Stimulated activated CD4-positive, alpha-beta T cell treated with anti-CD3 and anti-CD28 coated beads, Interleukin-15, amount 100 ng/mL, for 1 hour (primary cell): ENCODE measurements at places on chromosomes 6 and 20.

DNA sequence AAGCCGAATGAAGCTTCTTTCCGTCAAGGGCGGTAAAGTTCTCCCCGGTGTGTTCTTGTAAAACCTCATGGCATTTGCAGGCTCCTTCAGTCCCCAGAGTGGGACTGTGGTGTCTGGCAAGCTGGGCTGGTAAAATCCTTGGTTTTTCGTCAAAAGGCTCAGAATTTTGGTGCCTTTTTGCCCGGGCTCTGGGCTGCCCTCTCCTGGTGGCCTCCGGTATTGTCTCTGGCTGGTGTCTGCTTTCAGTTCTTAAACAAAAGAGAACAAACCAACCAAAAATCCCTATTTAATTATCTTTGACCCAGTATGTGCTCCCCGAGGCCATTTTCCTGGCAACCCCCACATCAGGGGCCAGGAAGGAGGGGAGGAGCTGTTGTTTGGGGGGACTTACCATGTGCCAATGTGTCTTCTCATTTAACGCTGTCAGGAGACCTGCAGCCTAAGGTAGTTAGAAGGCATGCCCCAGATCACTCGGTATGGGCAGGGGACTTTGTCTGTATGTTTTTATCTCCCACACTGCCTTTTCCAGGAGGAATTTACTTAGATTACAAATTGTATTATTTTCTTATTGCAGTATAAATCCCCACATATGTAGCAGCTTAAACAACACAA is 11.1 kb downstream of the CDH4 start:
- no peak for DNase-seq

GRCh38 chr6:137727216-137727765 is 139.8 kb upstream of the TNFAIP3 start:
- DNase-seq = no peak

- no peak for DNase-seq
Measured at GRCh38 chr20:59640267-59640666, 35.9 kb downstream of the PHACTR3 start.

- DNase-seq = no peak
Measured at GRCh38 chr6:50717734-50718457, 4.6 kb downstream of the TFAP2D start.

- no peak for DNase-seq
Measured at GRCh38 chr20:4014031-4014474, 1.3 kb downstream of the RNF24 start.

DNA sequence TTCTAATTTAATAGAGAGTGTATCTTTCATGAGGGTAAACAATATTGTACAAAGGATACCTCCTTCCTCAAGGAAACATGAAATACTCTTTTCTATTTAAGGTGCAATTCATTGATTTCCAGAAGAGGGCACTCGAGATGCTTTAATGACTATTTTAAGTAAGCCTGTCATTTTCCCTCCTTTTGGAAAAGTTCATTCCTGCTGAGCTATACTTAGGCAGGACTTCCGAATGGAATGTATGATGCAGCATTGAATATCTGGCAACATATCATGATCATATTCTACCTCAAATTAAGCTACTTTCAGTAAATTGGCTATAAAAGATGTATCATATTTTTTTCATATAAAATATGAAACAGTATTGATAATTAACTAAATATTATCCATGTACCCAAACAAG is 5.0 kb downstream of the DST start:
- DNase-seq = no peak

GRCh38 chr20:54657268-54657826 is 182.0 kb downstream of the DOK5 start:
- no peak for DNase-seq

DNA sequence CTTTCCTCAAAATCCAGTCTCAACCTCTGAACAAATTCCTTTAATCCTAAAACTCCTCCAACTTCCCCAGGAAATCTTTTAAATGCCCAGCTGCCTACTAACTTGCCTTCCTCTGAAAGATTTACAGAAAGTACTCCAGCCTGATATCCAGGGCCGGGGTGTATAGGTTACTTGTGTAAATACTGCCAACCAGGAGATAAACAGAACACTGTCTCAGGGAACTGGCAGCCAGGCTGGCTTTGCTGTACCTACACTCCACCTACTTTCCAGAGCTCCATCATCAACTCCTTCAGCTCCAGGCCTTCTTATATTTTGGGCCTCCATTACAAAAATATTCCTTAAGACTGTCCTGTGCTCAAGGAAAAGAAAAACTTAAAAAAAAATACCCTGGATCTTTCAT is 85.9 kb downstream of the CEP162 start:
- no peak for DNase-seq

DNA sequence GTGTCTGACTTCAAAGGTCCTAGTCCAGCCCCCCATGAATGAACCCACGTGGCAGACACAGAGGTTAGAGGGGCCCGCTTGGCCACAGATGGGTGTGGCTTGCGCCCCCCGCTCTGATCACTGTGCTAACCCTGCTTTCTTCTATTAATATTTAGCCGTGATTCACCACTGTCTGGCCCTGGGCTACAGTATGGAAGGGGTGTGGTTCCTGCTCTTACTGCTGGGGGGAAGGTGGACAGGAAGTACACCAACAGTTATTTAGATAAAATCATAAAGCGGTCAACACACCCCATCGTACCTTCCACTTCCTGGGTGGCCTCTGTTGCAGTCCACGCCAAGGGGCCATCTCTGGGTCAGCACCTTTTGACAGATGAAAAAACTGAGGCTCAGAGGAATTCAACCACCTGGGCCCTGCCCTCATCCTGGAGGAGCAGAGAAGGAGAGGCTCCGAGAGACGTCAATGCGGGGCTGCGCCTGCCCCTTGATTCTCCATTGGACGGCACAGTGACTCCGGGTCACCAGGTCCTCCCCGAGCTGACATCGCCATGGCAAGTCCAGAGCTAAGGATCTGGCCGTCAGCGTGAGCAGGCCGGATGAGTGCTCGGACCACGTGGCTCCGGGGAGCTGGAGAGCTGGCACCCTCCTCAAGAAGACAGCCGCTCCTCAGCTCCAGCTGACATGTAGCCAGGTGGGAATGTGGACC is 206.3 kb downstream of the PREX1 start:
- DNase-seq = no peak

DNA sequence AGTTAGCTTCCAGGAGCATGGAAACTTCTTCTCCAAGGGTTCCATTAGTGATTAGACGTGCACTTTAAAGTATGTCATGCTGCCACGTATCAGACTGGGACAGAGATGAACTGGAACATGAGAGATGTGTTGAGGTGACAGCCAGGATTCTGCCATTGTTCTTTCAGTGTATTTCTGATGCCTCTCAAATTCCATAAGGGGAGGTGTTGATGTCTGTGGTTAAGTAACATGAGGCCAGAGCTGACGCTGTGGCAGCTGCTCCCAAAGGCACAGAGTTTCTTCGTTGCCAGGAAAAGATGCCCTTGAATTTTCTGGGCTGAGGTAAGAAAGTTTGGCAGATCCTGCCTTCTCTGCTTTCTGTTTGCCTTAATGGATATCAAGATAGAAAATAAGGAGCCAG is 63.5 kb downstream of the TRMT6 start:
- DNase-seq = no peak

- DNase-seq = no peak
Measured at GRCh38 chr6:125810445-125810844, 19.7 kb downstream of the NCOA7 start.

- no peak for DNase-seq
Measured at GRCh38 chr6:143752459-143752858, 74.7 kb downstream of the PHACTR2 start.

- no peak for DNase-seq
Measured at GRCh38 chr6:146065690-146066089, 36.8 kb downstream of the GRM1 start.

DNA sequence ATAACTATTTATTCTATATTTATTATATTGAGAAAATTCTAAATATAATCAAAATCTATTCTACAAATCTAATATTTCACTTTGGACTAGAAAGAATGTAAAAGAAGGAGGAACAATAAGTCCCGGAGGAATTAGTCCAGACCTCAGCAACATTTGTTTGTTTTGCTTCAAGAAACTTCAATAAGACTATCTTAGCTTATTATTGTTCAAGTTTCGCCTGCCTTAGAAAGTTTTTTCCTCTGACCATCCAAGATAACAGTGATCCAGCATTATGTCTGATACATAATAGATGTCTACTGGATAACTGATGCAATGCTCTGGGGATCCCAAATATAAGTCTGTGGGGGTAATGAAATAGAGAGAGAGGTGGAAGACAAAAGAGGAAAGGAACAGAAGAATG is 28.7 kb upstream of the NT5E start:
- DNase-seq = no peak
